ENCODE measurements at places on chromosomes 1 and 21.

GRCh38 chr1:51620470-51620869, 3.6 kb downstream of the OSBPL9 start:
- no peak for DNase-seq

DNA sequence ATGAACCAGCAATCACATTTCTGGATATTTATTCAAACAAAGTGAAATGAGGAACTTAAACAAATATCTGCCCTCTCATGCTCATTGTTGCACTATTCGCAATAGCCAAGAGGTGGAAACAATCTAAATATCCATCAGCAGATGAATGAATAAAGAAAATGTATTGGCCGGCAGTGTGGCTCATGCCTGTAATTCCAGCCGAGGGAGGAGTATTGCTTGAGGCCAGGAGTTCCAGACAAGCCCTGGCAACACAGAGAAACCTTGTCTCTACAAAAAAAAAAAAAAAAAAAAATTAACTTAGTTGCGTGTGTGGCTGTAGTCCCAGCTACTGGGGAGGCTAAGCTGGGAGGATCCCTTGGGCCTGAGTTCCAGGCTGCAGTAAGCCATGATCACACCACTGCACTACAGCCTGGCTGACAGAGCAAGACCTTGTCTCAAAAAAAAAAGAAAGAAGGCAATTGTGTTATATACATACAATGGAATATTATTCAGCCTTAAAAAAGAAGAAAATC, 191.4 kb downstream of the AKT3 start:
- DNase-seq = no peak

GRCh38 chr1:97989094-97989680, 68.4 kb upstream of the DPYD start:
- no peak for DNase-seq

DNA sequence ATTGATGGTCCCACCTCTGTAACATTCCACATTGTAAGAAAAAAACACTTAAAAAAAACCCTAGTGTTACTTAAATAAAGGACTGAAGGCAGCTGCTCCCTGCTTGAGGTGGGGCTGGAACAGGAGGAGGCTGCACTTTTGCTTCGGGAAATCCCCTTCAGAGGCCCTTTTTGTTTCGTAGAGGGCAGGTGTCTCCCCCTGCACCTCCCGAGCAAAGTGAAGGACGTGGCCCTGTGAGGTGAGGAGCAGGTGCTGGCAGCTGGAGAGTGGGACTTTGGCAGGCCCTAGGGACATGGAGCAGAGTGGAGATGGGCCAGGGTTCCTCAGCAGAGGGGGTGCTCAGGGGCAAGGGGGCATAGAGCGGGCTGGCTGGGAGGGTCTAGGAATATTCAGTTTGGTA, 33.4 kb upstream of the WNT4 start:
- no peak for DNase-seq

GRCh38 chr1:109910963-109911798, 532 bp downstream of the CSF1 start:
- no peak for DNase-seq

DNA sequence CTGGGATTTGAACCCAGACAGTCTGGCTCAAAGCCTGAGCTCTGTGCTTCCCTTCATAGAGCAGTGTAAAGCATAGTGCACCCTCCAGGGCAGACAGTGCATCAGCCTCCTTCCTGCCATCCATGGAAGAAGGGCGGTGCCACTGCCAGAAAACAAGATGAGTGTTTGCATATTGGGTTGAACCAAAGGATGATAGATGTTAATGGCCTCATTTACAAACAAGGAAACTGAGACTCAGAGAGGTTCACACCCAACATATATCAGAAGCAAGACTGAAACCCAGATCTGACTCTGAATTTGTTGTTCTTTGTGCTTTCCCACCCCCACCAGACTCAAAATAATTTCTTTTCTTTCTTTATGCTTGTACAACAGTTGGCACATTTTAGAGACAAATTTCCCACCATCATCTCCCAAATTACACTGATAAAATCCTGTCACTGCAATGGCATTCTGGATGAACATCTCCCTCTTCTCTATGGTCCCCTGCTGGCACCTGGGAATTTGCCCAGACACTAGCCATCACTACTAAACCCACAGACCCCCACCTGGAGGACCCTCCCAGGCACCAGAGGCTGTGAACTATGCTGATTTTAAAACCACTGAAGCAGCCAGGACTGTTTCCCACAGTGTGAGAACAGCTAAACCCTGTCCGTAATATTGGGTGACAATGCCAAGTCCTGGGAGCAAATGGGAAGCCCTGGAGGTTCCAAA, 45.4 kb upstream of the MPZL1 start:
- no peak for DNase-seq

GRCh38 chr1:225944951-225945350, 3.9 kb upstream of the LEFTY2 start:
- DNase-seq = no peak

Data from hematopoietic multipotent progenitor cell (in vitro differentiated cells).